ENCODE measurements at places on chromosomes 7 and 10.

- H3K27me3 ChIP-seq: peaks cover under 1% of the 10 kb centered on the region
- no peaks in the 10 kb centered on the region for H3K4me1 ChIP-seq
- DNase-seq: no peak
- H3K27ac ChIP-seq: no peak overlapping the region
Measured at GRCh38 chr10:131657985-131658330, 242.8 kb upstream of the PPP2R2D start.

DNA sequence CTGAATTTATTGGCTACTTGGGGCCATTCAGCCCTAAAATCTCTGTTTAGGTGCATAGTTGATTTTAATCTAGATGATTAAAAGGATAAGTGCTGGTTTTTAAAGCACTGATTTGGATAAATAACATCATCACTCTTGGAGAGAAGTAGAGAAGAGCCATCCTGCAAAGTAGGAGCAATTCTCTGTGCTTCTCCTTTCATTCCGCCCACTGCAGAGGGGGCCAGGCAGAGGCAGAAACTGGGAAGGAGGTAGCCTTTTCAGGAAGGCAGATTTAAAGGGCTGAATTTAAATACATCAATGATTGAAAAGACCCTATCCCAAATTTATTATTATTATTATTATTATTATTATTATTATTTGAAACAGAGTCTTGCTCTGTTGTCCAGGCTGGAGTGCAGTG, 14.1 kb downstream of the MAP3K8 start:
- H3K27ac ChIP-seq: peak overlapping the region; percentile 19
- H3K4me3 ChIP-seq: no peak overlapping the region
- peaks cover 29% of the 10 kb centered on the region for H3K4me1 ChIP-seq

- peaks cover 28% of the 10 kb centered on the region for H3K36me3 ChIP-seq
- no peaks in the 10 kb centered on the region for H3K27me3 ChIP-seq
- DNase-seq: no peak
Measured at GRCh38 chr10:14905890-14906289, 27.2 kb downstream of the SUV39H2 start.

GRCh38 chr10:6925146-6925545, 345.1 kb upstream of the PRKCQ start:
- peak overlapping the region; percentile 78 for H3K4me3 ChIP-seq
- no peaks in the 10 kb centered on the region for H3K36me3 ChIP-seq
- no peaks in the 10 kb centered on the region for H3K27me3 ChIP-seq
- DNase-seq: no peak
- H3K4me1 ChIP-seq: peaks cover 50% of the 10 kb centered on the region
- H3K27ac ChIP-seq: peak overlapping the region; percentile 89

DNA sequence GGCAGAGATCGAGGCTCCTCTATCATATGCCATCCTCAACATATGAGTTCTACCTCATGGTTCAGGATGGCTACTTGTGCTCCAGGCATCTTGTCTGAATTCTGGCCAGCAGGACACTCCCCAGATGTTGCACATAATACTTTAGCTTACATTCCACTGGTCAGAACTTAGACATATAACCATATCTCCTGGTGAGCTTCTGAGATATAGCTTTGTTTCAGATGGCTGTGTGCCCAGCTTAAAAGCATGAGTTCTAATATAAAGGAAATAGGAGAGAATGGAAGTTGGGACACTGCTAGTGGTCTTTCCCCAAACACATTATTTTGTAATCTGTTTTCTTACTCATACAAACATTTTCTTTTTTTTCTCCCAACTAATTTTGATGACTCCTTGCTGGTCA, 50.8 kb upstream of the IFRD1 start:
- no peaks in the 10 kb centered on the region for H3K27me3 ChIP-seq
- peaks cover 13% of the 10 kb centered on the region for H3K4me1 ChIP-seq
- no peak overlapping the region for H3K27ac ChIP-seq
- no peak for DNase-seq

GRCh38 chr10:50604809-50605208, 18.9 kb downstream of the SGMS1 start:
- H3K36me3 ChIP-seq: no peaks in the 10 kb centered on the region
- peaks cover 58% of the 10 kb centered on the region for H3K4me1 ChIP-seq
- H3K4me3 ChIP-seq: no peak overlapping the region
- DNase-seq: no peak

GRCh38 chr10:96902731-96903358, 70.7 kb downstream of the LCOR start:
- no peak for DNase-seq
- H3K27ac ChIP-seq: no peak overlapping the region
- no peak overlapping the region for H3K4me3 ChIP-seq
- H3K4me1 ChIP-seq: peaks cover 45% of the 10 kb centered on the region
- H3K27me3 ChIP-seq: no peaks in the 10 kb centered on the region
- H3K36me3 ChIP-seq: peaks cover 5% of the 10 kb centered on the region

- H3K36me3 ChIP-seq: no peaks in the 10 kb centered on the region
- H3K27me3 ChIP-seq: peaks cover 63% of the 10 kb centered on the region
- H3K27ac ChIP-seq: no peak overlapping the region
- DNase-seq: no peak
Measured at GRCh38 chr7:1923409-1924257, 253.6 kb downstream of the ELFN1 start.

DNA sequence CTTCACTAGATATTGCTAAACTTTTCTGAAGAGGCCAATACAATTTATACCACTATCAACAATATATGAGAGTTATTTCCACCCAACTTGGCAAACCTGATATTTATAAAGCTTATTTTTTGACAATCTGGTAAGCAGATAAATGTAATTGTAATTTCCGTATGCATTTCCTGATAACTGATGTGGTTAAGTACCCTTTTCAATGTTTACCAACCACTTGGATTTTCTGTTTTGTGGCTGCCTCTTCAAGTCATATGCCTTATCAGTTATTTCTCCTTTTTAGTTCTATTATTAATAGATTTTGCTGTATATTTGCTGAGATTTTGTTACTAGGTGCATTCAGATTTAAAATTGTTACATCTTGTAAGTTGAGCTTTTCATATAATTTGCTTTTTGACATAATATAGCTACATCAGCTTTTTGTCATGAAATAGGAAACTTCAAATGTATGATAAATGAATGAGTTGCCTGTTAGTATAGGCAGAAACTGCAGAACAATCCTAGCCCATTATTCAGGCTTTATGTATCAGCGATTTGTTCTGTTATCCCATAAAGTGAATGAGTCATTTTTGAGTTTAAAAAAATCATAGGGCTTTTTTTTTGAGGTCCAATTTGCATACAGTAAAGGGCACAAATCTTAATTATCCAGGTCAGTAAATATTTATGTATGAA, 11.5 kb downstream of the SGPL1 start:
- H3K27me3 ChIP-seq: no peaks in the 10 kb centered on the region
- peak overlapping the region; percentile 76 for H3K27ac ChIP-seq
- DNase-seq: no peak
- H3K4me1 ChIP-seq: peaks cover 66% of the 10 kb centered on the region
- H3K4me3 ChIP-seq: peak overlapping the region; percentile 55

- no peaks in the 10 kb centered on the region for H3K36me3 ChIP-seq
- no peak overlapping the region for H3K4me3 ChIP-seq
- no peaks in the 10 kb centered on the region for H3K4me1 ChIP-seq
- no peaks in the 10 kb centered on the region for H3K27me3 ChIP-seq
- no peak for DNase-seq
Measured at GRCh38 chr10:18008986-18009385, 57.3 kb downstream of the SLC39A12 start.

DNA sequence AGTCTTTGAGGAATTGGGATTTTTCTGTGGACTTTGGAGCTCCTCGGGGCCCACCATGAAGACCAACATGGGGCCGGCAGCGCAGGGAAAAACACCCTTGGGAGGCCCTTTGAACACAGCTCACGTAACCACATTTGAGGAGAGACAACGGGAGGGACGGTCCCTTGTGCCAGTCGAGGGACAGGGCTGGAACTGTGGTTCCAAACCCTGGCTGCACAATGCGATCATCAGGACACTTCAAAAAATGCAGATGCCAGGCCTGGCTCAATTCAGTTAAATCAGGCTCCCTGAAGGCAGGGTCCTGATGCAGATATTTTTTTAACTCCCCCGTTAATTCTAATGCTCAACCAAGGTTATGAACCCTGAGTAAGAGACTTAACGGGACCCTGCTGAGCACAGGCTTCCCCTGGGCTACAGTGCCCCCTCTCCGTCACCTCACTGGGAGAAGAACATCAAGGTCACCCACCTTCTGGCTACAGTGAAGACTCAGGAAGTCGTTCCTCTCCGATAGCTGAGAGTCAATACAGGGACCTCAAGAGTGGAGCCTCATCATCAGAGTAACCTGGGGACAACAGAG, 30.4 kb downstream of the LYZL1 start:
- no peak overlapping the region for H3K27ac ChIP-seq
- peaks cover 13% of the 10 kb centered on the region for H3K4me1 ChIP-seq
- no peak for DNase-seq

DNA sequence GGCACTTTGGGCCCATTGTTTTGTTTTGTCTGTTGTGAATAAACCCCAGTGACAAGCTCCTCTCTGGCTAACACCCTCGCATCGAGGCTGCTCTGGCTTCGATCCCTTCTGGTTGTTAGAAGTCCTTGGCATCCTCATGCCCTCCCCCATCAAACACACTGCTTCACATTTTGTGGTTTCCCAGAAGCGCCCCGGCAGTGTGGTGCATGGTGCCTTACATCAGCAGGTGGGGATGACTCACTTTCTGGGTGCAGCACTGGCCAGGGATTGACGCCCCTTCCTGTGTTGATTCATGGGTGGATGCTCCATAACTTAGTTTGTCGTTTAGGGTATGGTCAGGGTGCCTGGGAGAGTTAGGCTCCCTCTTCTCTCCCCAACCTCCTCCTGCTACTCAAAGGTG, 51.4 kb downstream of the PLPP4 start:
- no peaks in the 10 kb centered on the region for H3K27me3 ChIP-seq
- no peak overlapping the region for H3K4me3 ChIP-seq
- no peak overlapping the region for H3K27ac ChIP-seq
- DNase-seq: peak; percentile 1
- peaks cover 9% of the 10 kb centered on the region for H3K4me1 ChIP-seq

GRCh38 chr10:84415539-84416244, 87.3 kb downstream of the CCSER2 start:
- DNase-seq: no peak
- H3K27ac ChIP-seq: no peak overlapping the region
- peaks cover 7% of the 10 kb centered on the region for H3K4me1 ChIP-seq
- no peaks in the 10 kb centered on the region for H3K27me3 ChIP-seq
- no peak overlapping the region for H3K4me3 ChIP-seq
- H3K36me3 ChIP-seq: peaks cover 53% of the 10 kb centered on the region

- peaks cover 16% of the 10 kb centered on the region for H3K36me3 ChIP-seq
- no peak overlapping the region for H3K27ac ChIP-seq
Measured at GRCh38 chr7:2938514-2939192, 94.5 kb upstream of the GNA12 start.

DNA sequence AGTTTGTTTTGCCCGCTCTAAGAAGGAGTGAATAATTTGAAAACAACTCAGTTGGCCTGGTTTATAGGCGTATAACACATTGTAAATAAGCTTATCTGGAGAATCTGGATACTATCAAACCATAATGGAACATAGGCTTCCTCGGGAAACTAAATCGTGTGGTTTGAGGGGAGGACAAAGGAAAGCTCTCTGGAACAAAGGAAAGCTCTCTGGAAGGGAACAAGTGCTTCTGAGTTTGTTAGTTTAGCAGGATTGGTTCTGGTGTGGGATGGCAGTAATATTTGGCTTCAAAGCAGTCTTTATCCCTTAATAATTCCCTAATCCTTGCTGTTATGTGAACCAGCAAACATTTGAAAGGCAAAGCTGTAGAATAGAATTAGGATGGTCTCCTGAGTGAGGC, 15.0 kb upstream of the SLK start:
- DNase-seq: no peak
- H3K4me1 ChIP-seq: peaks cover 12% of the 10 kb centered on the region
- no peaks in the 10 kb centered on the region for H3K36me3 ChIP-seq

Data from activated T-cell treated with anti-CD3 and anti-CD28 coated beads, Interleukin-2, amount 50 U/mL, for 72 hours (primary cell).